ENCODE measurements at places on chromosomes 2 and 18.

GRCh38 chr2:23009545-23010149, 375.3 kb upstream of the KLHL29 start:
- DNase-seq: no peak

DNA sequence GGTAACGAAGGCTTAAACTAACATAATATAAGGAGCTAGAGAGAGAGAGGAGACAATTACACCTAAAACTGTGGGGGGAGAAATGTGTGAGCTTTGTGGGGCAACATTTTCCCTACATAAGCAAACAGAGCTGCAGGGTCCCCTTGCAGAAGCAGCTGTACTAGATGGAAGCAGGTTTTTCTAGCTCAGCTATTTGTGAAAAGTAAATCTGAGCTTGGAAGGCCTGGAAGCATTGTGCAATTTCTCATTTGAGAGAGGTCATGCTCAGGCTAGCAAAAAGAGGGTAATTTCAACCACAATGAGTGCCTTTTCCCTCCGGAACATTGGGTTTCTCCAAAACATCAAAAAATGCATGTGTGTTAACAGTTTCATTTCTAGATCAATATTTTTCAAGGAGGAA, 130.0 kb downstream of the ARL4C start:
- no peak for DNase-seq

GRCh38 chr18:43919551-43919950, 642.3 kb upstream of the SYT4 start:
- DNase-seq: no peak

DNA sequence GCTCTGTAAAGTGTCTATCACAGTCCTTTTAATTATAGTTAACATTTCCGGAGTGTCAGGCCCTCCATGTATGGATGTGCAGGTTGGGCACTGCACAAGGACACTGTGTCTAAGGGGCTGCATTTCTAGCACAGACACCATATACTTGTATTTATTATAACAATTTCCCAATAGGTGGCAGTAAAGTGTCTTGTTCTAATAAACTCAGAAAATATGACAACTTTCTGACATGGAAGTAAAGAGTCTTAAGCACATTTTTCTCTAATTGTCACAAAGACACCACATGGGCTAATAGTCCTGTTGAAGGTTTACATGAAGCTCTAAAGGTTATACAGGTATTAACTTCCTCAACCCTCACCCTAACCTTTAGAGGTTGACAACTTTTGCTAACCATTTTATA, 156.6 kb downstream of the DYSF start:
- no peak for DNase-seq

GRCh38 chr2:17574406-17575073, 34.0 kb downstream of the VSNL1 start:
- DNase-seq: no peak
